ENCODE measurements at places on chromosomes 2 and 18. TPM values are rescaled to one million over a fixed set of nuclear protein-coding genes. Genes with fewer than 3 reads are reported as not detected.

- DNase-seq, result no peak
- H3K27ac ChIP-seq, result no peak overlapping the region
- no peaks in the 10 kb centered on the region for H3K36me3 ChIP-seq
- H3K27me3 ChIP-seq, result no peaks in the 10 kb centered on the region
These were observed 265.2 kb upstream of the APCDD1 start for GRCh38 chr18:10188971-10189810.

Gene CTAGE1
- not detected for polyA plus RNA-seq

DNA sequence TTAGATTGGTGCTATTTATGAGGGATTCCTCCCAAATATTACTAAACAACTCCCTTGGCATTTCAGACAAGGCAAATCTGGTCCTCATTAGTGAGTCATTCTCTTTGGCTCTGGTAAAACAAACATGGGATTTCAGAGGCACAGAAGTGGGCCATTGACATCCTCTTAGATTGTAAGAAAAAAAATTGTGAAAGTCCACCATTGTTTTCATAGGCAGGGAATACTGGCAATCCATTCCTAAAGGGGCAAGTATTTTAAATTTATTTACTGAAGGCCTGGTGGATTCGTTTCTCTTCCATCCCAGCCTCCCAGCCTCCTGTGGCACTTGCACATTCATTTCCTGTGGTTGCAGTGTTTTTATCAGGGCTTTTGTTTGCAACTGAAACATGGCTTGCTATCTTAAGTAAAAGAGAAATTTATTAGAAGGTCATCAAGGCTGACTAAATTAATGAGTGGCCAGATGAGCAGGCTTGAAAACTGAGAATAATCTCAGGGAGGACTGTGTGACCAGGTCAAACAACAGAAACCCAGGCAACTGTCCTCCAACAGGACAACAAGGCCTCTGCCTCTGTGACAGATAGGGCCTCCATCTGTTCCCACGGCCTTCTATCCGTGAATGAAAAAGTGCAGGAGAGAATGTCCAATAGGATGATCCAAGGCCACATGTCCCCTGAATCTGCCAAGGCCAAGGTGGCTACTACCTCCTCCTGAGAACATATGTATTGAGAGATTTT lies 23.1 kb upstream of the TNFAIP6 start:
- no peak overlapping the region for H3K27ac ChIP-seq
- H3K36me3 ChIP-seq, result no peaks in the 10 kb centered on the region
- DNase-seq, result no peak
- H3K4me1 ChIP-seq, result peaks cover 23% of the 10 kb centered on the region
- H3K27me3 ChIP-seq, result no peaks in the 10 kb centered on the region

Gene MBP
- 81.0 TPM for polyA plus RNA-seq

Gene MAL
- not detected for polyA plus RNA-seq

Gene MSTN
- not detected for polyA plus RNA-seq

Gene TRPM8
- polyA plus RNA-seq, result not detected

DNA sequence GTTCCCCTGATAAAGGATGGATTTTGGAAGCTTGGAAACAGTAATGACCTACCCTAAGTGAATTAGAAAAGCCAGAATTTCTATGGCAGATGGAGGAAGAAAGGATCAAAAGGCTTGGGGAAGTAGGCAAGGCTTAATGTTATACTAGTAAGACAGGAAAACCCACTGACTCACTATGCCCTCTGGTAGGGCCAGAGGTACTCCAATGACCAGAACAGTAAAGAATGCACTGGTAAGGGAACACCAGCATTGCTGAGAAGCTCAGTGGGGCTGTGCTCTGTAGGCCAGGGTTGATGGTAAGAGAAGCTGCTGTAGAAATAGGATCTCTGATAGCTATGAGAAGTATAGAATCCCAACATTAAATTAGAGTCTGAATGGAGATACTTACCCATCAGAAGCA lies 126.4 kb downstream of the GFPT1 start:
- no peaks in the 10 kb centered on the region for H3K4me1 ChIP-seq
- no peak overlapping the region for H3K4me3 ChIP-seq
- no peaks in the 10 kb centered on the region for H3K27me3 ChIP-seq
- no peak overlapping the region for H3K27ac ChIP-seq
- H3K36me3 ChIP-seq, result no peaks in the 10 kb centered on the region
- no peak for DNase-seq

Gene SLC30A3
- 0.08 TPM for polyA plus RNA-seq

Data from CD14-positive monocyte (primary cell).